ENCODE measurements at places on chromosomes 11 and 22.

GRCh38 chr22:28759861-28760560 is 12.5 kb upstream of the CCDC117 start:
- no peak for DNase-seq

DNA sequence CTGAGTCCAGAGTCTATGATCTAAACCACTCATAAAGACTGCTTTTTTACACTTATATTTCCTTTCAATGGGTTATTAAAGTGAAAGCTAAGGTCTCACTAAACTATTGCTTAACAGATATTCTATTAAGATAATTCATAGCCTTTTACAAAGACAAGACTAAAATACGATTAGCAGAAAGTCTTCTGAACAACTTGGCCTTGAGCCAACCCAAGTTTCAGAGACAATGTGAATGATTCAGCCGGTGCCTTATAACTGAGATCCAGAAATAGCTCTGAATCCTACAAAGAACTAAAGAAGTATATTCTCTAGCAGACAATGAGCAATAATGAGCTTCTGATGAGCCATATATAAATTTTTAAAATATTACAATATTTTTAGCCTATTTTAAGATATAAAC is 41.5 kb upstream of the CARD18 start:
- DNase-seq = no peak

- DNase-seq = peak; percentile 70
These were observed 2.0 kb upstream of the FJX1 start for GRCh38 chr11:35615921-35616900.

GRCh38 chr22:33889748-33890147 is 30.5 kb downstream of the LARGE1 start:
- no peak for DNase-seq

DNA sequence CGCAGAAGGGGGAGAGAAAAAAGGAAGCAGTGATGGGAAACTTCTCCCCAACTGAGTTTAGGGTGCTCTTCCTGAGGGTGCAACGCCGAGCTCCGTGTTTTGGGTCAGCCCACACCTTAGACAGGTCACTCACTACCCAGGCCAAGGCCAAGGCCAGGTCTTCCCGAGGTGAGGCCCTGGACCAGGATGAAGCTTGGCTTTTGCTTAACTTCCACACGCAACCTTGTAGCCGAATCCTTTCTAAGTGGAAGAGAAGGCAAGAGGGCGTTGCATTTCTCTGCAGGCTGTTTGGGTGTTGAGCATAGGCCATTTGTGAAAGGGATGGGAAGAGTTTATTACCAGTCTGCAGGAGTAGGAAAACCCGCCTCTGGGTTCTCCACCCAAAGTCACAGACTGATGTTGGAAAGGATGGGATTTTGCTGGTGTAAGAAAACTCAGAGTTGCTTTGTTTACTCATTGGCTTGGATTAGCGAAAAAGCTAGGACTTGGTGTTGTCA is 1.5 kb downstream of the KREMEN1 start:
- no peak for DNase-seq

DNA sequence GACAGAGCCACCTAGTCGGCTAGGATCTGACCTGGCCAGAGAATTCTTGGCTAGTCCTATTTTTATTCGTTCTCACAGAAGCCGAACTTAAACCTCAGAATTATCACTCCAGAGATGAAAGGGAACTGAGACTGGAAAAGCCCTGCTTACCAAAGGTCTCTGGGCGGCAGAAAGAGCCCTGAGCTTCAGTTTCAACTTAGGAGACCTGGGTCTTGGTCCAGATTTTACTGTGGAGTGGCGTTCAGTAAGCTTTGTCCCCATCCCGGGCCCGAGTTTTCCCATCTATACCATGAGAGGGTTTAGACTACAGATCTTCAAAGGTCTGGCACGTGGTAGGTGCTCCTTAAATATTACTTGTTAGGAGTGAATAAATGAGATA is 516 bp downstream of the NEU3 start:
- no peak for DNase-seq

GRCh38 chr11:123314972-123315371 is 115.1 kb upstream of the GRAMD1B start:
- DNase-seq = no peak

DNA sequence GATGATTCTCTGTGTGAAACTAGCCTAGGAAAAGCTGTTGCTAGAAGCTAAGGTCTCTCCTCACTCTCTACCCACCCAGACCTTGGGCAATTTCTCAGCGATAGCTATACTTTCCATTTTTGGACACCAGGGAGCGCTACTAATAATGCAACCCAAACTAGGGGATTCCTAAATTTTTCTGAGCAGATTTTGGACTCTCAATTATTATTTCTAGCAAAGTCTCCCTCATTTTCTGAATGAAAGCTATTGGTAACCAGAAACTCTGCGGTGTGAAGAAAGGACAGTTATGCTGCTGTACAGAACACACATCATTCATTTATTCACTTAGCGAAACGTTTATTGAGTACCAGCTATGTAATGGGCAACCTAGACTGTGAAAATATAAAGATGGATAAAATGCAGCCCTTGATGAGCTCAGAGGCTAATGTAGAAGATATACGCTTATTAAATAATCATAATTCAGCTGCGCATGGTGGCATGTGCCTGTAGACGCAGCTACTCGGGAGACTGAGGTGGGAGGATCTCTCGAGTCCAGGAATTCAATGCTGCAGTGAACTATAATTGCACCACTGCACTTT is 6.1 kb upstream of the STIM1 start:
- peak; percentile 89 for DNase-seq

GRCh38 chr22:29060251-29060869 is 1.3 kb downstream of the C22orf31 start:
- no peak for DNase-seq

Measured in activated CD4-positive, alpha-beta T cell treated with anti-CD3 and anti-CD28 coated beads, Interleukin-2, amount 10 ng/mL, durations not matched to agents 24 days and 14 days (primary cell).